Osteocyte (in vitro differentiated cells): ENCODE measurements at places on chromosomes 2 and 18. TPM values are rescaled to one million over a fixed set of nuclear protein-coding genes. Genes with fewer than 3 reads are reported as not detected.

GRCh38 chr2:232476791-232477190 is 10.8 kb downstream of the ECEL1 start:
- no peaks in the 10 kb centered on the region for H3K4me1 ChIP-seq
- H3K4me3 ChIP-seq, result no peak overlapping the region
- DNase-seq, result no peak
- no peak overlapping the region for H3K27ac ChIP-seq

The AQP12A gene
- not detected in 2 replicates for total RNA-seq

The SPP2 gene
- not detected in 2 replicates for total RNA-seq

GRCh38 chr18:31576670-31577069 is 15.0 kb upstream of the TTR start:
- H3K4me1 ChIP-seq, result peaks cover 5% of the 10 kb centered on the region
- H3K27me3 ChIP-seq, result no peaks in the 10 kb centered on the region
- no peaks in the 10 kb centered on the region for H3K36me3 ChIP-seq
- no peak overlapping the region for H3K27ac ChIP-seq

The GCG gene
- total RNA-seq, result 0.57 TPM in 1 of 2 replicates, not detected in the other

The GATA6 gene
- 1.9 and 2.4 TPM in 2 replicates for total RNA-seq

GRCh38 chr18:48203288-48203945 is 205.8 kb downstream of the ZBTB7C start:
- no peak for DNase-seq
- H3K27ac ChIP-seq, result no peak overlapping the region
- no peak overlapping the region for H3K4me3 ChIP-seq
- no peaks in the 10 kb centered on the region for H3K4me1 ChIP-seq
- H3K27me3 ChIP-seq, result peaks cover 60% of the 10 kb centered on the region

DNA sequence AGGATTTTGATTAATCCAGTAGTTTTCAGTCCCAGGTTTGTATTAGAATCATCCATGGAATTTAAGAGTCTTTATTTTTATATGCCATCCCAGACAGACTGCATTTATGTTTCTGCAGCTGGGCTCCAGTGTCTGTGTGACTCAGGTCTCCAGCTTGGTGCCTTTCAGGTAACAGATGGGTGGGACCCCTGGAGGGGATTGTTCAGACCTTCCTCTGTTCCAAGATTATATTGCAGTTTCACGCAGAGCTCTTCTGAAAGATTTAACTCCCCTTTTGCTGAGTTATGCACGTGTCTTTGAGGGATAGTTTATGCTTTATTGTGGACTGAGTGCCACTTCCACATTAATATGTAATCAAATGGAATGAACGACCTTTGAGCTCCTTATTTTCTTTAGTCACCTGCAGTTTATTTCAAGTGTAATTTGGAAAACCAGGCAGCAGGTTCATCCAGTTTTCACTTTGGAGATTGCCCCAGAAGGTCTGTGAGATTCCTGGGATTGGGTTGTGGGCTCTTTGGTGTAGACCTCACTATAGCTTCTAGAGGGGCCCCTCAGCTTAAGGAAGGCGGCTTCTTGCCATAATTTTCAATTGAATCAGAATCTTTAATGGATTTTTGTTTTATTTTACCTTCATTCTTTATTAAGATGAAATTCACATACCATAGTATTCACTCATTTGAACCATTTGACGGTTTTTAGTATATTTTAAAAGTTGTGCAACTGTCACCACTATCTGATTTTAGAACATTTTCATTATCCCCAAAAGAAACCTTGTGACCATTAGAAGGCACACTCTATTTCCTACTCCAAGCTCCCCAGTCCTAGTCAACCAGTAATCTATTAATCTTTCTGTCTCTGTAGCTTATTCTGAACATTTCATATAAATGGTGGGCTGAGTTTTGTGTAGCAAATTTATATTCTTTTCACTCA is 135.0 kb downstream of the WDSUB1 start:
- H3K36me3 ChIP-seq, result peaks cover 13% of the 10 kb centered on the region
- no peak overlapping the region for H3K4me3 ChIP-seq
- no peak for DNase-seq
- peaks cover 56% of the 10 kb centered on the region for H3K4me1 ChIP-seq
- H3K27me3 ChIP-seq, result no peaks in the 10 kb centered on the region

DNA sequence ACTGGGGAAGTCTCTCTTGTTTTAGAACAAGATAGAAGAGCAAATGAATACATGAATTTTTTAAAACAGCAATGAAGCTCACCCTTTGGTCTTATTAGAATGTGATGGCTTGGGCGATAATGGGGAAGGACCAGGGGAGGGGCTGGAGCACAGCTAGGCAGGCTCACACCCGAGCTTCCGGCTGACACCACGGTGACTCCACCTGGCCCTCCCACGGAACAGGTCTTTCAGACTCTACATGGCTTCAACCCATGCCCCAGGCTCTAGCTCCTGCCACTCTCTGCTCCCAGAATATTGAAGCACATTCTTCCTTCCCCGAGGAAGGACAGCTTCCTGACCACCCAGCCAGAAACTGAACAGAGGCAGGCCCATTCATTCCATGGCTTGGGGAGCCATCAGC is 127.5 kb upstream of the AGAP1 start:
- no peak overlapping the region for H3K27ac ChIP-seq
- H3K4me1 ChIP-seq, result no peaks in the 10 kb centered on the region
- H3K27me3 ChIP-seq, result peaks cover 60% of the 10 kb centered on the region

The CYS1 gene
- 5.1 and 5.5 TPM in 2 replicates for total RNA-seq

- no peaks in the 10 kb centered on the region for H3K36me3 ChIP-seq
- DNase-seq, result no peak
- peaks cover 58% of the 10 kb centered on the region for H3K4me1 ChIP-seq
- H3K4me3 ChIP-seq, result no peak overlapping the region
- H3K27me3 ChIP-seq, result no peaks in the 10 kb centered on the region
Measured at GRCh38 chr18:22471546-22472131, 53.9 kb upstream of the CTAGE1 start.
